ENCODE measurements at places on chromosomes 6 and 20. TPM values are rescaled to one million over a fixed set of nuclear protein-coding genes. Genes with fewer than 3 reads are reported as not detected.

MEP1A gene
- total RNA-seq: not detected

DNA sequence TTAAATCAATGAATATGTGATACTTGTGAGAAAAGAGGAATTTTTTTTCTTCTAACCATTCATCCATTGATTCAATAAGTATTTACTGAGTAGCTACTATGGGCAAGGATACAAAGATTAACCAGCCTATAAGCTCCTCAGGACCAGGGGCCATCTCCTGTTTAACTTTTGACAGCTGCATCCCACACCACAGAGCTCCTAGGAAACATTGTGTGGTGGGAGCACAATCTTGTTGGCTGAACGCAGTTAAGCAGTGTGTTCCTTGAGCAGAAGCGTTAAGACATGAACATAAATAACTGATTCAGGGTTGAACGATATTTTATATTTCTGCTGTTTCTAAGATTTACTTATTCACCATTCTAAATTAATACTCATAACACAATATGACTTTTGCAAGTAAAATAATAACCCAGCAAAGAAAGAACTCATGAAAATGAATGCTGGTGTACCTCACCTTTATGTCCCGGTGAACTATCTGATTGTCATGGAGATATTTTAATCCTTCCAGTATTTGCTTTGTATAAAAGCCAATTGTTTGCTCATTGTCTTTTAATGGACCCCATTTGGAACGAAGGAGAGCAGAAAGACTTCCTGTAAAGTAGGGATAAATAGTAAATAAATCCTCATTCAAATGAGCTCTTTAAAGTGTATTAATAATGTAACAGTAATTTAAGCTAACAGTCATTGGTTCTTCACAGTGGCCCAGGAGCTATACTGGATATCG is 62.6 kb upstream of the MAP7 start:
- no peak for DNase-seq

GRCh38 chr20:35680452-35681183 is 15.9 kb upstream of the CPNE1 start:
- no peak for DNase-seq

- DNase-seq: no peak
Measured at GRCh38 chr6:92377137-92377536, 1042.2 kb downstream of the EPHA7 start.

DNA sequence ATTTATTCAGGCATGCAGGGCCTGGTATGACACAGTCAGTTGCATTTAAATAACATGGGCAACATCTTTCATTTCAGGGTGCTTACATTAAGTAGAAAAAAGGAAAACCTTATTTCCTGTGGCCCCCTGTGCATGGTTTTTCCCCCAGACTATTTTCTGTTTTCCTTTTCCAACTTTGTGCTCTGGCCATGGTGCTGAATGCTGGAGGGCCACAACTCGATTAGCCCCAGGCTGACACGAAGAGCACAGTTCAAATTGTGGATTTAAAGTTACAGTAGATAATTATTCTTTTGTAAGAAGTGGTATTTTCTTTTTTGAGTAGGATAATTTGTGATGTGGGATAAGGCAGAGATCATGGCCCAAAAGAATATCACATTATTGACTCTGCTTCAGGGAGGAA is 332.0 kb downstream of the HAO1 start:
- no peak for DNase-seq

FNDC11 gene
- total RNA-seq: 0.15 TPM

TCFL5 gene
- total RNA-seq: 7.9 TPM

DNA sequence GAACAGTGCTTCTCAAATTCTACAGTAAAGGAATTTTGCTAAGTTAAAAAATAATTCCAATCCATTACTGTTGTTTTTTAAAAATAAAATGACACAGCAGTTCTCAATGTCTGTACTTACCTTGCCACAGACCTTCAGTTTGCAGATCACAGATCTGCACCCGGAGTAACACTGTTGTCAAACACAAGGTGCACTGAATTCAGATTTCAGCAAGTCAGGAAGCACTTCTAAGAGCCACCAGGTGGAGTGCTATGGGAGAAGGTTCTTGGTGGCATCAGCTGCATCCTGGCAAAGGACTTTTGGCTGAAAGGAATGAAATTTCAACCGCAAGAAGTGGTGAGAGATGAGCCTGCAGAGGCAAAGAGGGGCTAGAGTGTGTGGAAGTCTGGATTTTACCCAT is 17.4 kb downstream of the RSPH4A start:
- no peak for DNase-seq

RIPOR2 gene
- total RNA-seq: 303 TPM

GRCh38 chr6:72245565-72245964 is 359.2 kb downstream of the RIMS1 start:
- no peak for DNase-seq
